ENCODE measurements at places on chromosomes 7 and 10. TPM values are rescaled to one million over a fixed set of nuclear protein-coding genes. Genes with fewer than 3 reads are reported as not detected.

The C10orf62 gene
- not detected for total RNA-seq

The FANK1 gene
- total RNA-seq: 0.69 TPM

GRCh38 chr10:3765146-3765545, 19.9 kb downstream of the KLF6 start:
- H3K27me3 ChIP-seq: no peaks in the 10 kb centered on the region
- H3K4me1 ChIP-seq: peaks cover 18% of the 10 kb centered on the region
- DNase-seq: no peak
- H3K4me3 ChIP-seq: no peak overlapping the region
- H3K36me3 ChIP-seq: no peaks in the 10 kb centered on the region
- H3K27ac ChIP-seq: no peak overlapping the region

DNA sequence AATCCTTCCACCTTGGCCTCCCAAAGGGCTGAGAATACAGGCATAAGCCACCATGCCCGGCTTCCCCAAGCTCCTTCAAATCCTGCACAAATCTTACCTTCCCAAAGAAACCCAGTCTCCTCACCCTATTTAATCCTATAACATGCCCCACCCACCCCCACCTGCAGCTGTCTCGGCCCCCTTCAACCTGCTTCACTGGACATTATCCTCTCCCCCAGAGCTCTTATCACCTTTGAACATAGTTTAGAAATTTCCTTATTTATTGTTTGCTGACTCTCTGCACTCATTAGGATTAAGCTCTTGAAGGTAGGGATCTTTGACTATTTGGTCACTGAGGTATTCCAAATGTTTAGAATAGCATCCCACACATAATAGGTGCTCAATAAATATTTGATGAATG, 3.5 kb downstream of the ZNF467 start:
- H3K27me3 ChIP-seq: peaks cover 80% of the 10 kb centered on the region
- H3K4me1 ChIP-seq: peaks cover 8% of the 10 kb centered on the region
- DNase-seq: no peak
- H3K27ac ChIP-seq: no peak overlapping the region
- no peak overlapping the region for H3K4me3 ChIP-seq

- no peak overlapping the region for H3K27ac ChIP-seq
- no peaks in the 10 kb centered on the region for H3K4me1 ChIP-seq
- H3K36me3 ChIP-seq: no peaks in the 10 kb centered on the region
- H3K4me3 ChIP-seq: no peak overlapping the region
These were observed 149.2 kb downstream of the C1GALT1 start for GRCh38 chr7:7331523-7331922.

- H3K27me3 ChIP-seq: no peaks in the 10 kb centered on the region
- no peaks in the 10 kb centered on the region for H3K36me3 ChIP-seq
- DNase-seq: no peak
- H3K27ac ChIP-seq: no peak overlapping the region
These were observed 50.6 kb downstream of the CFTR start for GRCh38 chr7:117530390-117530789.

- no peak overlapping the region for H3K27ac ChIP-seq
- no peaks in the 10 kb centered on the region for H3K36me3 ChIP-seq
- H3K27me3 ChIP-seq: no peaks in the 10 kb centered on the region
- DNase-seq: no peak
These were observed 95.0 kb downstream of the WDFY4 start for GRCh38 chr10:48779546-48780152.
